ENCODE measurements at places on chromosomes 1 and 21. TPM values are rescaled to one million over a fixed set of nuclear protein-coding genes. Genes with fewer than 3 reads are reported as not detected.

GRCh38 chr1:5577255-5578040 is 414.8 kb downstream of the NPHP4 start:
- H3K4me3 ChIP-seq, result no peak overlapping the region
- H3K27ac ChIP-seq, result no peak overlapping the region
- no peaks in the 10 kb centered on the region for H3K36me3 ChIP-seq
- no peak for DNase-seq

DNA sequence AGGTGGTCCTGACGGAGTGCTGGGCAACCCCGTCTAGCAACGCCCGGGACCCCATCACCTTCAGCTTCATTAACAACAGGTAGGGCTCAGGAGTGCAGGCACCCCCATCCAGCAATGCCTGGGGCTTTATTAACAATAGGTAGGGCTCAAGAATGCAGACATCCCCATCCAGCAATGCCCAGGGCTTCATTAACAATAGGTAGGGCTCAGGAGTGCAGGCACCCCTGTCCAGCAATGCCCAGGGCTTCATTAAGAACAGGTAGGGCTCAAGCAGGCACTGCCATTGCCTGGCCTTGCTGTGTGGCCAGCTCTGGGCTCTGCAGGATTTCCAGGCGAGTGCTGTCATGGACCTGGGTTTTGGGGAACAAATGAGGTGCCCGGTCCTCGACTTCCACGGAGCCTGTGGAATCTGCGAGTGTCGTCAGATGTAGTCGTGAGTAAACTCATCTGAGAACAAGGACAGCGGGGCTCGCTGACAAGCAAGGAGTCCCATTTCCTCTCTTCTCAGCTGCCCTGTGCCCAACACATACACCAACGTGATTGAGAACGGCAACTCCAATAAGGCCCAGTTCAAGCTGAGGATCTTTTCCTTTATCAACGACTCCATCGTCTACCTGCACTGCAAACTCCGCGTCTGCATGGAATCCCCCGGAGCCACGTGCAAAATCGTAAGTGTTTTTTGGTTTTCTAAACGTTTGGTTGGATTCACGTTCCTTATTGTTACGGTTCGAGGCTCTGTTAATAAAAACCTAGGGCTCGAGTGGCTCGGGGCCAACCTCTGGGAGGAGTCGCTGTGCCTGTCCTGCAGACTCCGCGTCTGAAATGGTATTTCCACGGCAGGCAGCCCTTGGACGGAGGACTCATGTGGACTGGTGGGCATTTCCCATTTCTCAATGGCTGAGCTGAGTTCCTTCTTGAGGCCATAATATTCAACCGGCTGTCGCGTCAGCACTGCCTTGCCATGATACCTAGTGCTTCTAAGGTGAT is 56.3 kb downstream of the UMODL1 start:
- H3K4me1 ChIP-seq, result no peaks in the 10 kb centered on the region
- H3K36me3 ChIP-seq, result no peaks in the 10 kb centered on the region
- H3K4me3 ChIP-seq, result no peak overlapping the region
- no peak overlapping the region for H3K27ac ChIP-seq

DNA sequence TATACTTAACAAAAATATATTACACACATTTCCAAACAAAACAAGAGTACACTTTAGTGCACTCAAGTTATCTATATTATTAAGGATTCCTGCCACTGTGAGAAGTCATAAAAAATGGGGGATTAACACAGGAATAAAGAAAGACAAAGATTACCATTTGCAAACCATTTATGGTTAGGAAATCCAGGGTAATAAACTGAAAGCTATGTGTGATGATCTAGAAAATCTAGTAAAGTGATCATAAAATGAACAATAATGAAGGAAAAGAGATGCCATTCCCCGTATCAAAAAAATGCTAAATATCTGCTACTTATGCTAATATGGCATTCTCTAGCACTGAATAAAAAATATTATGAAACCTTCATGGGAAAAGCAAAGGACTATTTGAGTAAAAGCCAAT is 101.4 kb downstream of the AK5 start:
- peaks cover 13% of the 10 kb centered on the region for H3K4me1 ChIP-seq
- no peaks in the 10 kb centered on the region for H3K27me3 ChIP-seq
- H3K4me3 ChIP-seq, result no peak overlapping the region

ZNF683 gene
- 24.2 TPM for polyA plus RNA-seq

KIF21B gene
- polyA plus RNA-seq, result 2.9 TPM

LCE1C gene
- polyA plus RNA-seq, result not detected

Measured in immature natural killer cell (primary cell).